ENCODE measurements at places on chromosomes 12 and 14.

DNA sequence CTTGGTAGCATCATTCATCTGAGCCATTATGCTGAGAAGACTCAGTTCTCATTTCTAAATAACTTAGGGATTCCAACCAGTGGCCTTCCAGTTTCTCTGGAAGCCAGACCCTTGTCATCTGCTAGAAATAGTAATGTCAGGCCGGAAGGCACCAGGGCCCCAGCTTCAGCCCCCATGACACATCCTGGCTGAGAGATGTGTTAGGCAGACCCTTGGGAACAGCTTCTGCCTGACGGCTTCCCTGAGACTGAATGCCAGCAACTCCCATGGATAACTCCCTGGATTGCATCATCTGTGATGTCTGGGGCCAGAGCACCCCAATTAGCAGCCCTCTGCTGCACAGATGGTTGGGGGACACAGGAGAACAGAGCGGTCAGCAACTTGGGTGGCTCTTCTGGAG, 583.5 kb upstream of the TBX3 start:
- no peak for DNase-seq

DNA sequence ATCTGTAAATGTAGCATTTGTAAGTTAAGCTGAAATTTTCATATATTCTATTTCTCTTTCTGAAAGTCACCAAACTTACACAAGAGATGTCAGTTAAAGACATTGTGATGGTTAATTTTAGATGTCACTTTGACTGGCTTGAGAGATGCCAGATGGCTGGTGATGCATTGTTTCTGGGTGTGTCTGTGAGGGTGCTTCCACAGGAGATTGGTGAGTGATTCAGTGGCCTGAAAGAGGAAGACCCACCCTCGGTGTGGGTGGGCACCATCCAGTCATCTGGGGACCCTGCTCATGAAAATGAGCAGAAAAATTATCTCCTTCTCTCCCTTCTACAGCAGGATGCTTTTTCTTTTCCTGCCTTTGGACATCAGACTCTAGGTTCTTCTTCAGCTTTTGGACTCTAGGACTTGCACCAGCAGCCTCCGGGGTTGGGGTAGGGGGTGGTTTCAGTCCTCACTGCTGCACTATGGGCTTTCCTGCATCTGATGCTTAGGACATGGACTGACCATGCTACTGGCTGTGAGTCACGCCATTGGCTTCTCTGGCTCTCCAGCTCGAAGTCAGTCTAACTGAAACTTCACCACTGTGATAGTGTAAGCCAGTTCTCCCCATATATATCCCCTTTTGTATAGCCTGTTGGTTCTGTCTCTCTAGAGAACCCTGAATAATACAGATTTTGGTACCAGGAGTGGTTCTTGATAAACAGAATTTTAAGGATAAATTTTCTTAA, 20.9 kb downstream of the PDE6H start:
- no peak for DNase-seq

DNA sequence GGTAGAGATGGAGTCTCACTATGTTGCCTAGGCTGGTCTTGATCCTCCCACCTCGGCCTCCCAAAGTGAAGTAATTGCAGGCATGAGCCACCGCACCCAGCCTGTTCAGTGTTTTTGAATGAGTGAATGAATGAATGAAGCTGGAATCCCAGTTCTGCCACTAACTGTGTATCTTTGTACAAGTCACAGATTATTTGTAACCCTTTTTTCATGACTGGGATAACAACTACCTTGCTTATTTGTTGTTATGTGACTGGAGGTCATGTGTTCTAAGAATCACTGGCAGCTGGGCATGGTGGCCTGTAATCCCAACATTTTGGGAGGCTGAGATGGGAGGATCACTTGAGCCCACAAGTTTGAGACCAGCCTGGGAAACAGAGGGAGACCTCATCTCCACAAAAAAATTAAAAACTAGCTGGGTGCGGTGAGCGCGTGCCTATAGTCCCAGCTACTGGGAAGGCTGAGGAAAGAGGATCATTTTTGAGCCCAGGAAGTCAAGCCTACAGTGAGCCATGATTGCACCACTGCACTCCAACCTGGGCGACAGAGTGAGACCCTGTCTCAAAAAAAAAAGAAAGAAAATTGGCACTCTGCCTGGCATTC, 13.3 kb upstream of the NUMB start:
- DNase-seq: no peak

DNA sequence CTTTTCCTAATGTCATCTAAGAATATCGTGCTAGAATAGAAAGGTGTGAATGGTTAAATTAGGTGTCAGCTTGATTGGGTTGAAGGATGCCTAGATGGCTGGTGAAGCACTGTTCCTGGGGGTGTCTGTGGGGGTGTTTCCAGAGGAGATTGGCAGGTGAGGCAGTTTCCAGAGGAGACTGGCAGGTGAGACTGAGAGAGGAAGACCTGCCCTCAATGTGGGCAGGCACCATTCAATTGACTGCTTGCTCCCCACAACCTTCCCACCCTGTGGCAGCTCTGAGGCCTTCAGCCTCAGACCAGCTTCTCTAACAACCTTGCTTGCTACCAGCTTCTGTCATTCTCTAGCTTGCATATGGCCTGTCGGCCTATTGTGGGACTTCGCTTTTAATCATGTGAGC, 9.2 kb downstream of the RNASE9 start:
- no peak for DNase-seq

- DNase-seq: no peak
Measured at GRCh38 chr14:70842851-70843462, 33.6 kb upstream of the MAP3K9 start.

GRCh38 chr14:104157016-104157928, 18.9 kb downstream of the KIF26A start:
- DNase-seq: no peak

- no peak for DNase-seq
Measured at GRCh38 chr12:32270818-32271710, 128.3 kb upstream of the FGD4 start.

DNA sequence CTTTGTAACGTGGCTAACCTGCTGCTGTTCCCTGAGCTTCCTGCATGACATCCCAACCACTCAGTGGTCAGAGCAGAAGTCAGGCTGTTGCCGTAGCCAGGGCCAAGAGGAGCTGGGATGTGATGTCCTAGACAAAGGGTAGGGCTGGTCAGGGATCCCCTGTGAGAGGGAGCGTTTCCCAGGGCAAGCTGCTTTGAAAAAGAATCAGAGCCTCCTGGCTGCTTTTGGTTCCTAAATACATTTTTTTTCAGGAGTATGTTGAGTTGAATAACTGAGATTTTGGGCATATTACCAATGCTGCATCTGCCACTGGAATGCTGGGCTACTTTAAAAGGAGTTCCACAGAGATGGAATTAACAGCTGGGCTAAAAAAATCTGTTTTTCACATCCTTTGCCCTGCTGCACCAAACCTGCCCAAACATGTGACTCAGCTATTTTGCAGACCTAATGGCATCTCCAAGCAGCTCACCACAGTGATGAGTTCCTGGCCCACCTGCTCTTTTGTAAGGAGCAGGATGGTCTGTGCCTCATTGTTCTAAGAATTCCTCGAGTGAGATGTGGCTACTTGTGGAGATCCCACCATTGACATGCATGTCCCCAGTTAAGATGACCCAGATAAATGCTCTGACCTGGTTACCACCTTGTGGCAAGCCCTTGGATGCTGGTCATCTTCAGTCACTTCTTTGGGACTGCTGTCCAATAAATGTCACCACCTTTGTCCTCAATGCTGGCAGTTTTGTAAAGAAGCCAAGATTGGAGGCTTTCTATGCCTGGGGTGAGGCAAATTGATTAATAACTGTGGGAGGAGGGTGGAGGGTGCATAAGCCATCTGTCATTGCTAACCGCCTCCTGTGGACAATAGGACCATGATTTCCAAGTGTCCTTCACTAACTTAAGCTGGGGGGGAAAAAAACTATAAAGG, 24.1 kb downstream of the ANKRD13A start:
- no peak for DNase-seq

DNA sequence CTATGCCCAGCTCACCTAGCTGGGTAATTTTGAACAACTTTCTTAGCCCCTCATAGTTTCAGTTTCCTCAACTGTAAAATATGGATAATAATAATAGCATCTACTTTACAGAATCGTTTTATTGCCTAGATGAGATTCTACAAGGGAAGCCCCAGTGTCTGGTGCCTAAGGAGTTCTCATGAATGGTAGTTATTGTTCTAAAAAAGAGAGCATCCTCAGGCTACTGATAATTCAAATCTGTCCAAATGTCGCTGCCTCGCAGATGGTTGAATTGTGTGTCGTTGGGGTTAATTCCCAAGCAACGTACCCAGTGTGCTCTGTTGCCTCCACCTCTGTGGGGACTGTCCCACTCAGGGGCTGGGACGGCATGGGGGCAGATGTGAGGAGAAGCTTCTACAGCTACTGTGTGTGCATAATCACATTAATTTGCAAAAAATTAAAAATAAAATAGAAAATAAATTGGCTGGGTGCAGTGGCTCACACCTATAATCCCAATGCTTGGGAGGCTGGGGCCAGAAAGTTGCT, 71.6 kb upstream of the CEP83 start:
- DNase-seq: no peak

DNA sequence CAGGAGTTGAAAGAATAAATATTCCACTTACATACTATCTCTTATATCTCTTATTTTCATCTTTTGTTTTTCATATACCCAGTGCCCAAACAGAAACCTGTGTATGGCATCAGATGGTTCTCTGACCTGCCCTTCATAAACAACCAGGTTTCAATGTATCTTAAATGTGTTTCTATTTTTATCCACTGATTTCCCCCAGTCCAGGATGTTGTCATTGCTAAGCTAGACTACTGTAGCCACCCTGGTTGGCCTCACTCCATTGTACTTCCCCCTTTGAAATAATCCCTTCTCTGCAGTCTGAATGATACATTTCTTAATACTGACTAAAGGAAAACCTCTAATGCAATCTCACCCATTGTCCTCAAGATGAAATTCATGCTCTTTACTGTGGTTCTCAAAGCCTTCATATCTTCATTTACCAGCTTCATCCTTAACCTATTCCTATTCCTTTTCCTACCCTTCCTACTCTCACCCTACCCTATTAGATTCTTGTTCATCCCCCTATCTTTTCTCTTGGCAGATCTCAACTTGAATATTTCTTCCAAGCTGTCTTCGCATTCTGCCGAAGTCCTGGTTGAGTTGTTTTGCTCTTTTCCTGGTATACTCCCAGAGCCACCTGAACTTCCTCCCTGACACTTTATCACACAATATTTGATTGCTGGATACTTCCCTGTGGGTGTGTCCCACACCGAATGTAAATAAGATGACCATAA, 312.4 kb downstream of the FOXG1 start:
- no peak for DNase-seq

- DNase-seq: no peak
Measured at GRCh38 chr12:88235183-88235833, 93.2 kb downstream of the TMTC3 start.

GRCh38 chr12:45568808-45569207, 160.7 kb upstream of the ARID2 start:
- no peak for DNase-seq
